ENCODE measurements at places on chromosomes 1 and 21.

GRCh38 chr1:156135930-156136871 lies 17.2 kb upstream of the SEMA4A start:
- no peak for DNase-seq

- DNase-seq = no peak
Observed at GRCh38 chr1:167554028-167554779, 642 bp upstream of the CREG1 start.

DNA sequence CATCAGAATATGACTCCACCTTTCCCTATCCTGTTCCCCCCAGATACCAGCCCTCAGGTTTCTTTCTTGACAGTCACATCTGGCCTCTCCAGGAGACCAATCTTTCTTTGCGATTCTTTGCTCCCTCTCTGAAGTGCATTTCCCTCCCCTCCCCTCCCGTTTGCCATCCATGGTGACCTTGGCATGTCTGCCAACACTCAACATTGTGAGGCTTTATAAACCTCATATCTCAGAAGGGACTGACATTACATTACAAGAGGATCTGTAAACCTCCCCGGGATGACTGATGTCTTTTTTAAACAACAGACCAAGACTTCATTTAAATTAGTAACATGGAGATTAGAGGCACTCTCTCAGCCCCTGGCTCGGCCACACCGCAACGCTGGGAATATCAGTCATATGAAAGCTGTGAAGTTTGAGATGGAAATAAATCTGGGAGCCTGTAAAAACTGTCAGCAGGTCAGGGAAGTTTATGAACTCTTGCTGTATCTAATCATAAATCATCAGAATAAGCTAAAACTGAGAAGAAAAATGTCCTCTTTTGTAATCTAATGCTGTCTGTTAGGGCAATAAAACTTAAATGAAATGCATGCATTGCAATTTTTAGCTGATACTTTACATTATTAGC lies 401.7 kb upstream of the PROX1 start:
- DNase-seq = no peak

- no peak for DNase-seq
Observed at GRCh38 chr1:19122668-19123067, 87.4 kb downstream of the UBR4 start.

GRCh38 chr1:208844158-208844557 lies 600.0 kb upstream of the PLXNA2 start:
- no peak for DNase-seq

DNA sequence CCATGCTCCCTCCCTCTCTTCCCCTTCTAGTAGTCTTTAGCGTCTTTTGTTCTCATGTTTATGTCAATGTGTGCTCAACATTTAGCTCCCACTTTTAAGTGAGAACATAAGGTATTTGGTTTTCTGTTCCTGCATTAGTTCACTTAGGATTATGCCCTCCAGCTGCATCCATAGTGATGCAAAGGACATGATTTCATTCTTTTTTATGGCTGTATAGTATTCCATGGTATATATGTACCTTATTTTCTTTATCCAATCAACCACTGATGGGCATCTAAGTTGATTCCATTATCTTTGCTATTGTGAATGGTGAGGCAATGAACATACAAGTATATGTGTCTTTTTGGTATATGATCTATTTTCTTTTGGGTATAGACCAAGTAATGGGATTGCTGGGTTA lies 38.3 kb upstream of the PALMD start:
- no peak for DNase-seq

- DNase-seq = no peak
Observed at GRCh38 chr1:226027538-226028217, 28.5 kb upstream of the SDE2 start.

DNA sequence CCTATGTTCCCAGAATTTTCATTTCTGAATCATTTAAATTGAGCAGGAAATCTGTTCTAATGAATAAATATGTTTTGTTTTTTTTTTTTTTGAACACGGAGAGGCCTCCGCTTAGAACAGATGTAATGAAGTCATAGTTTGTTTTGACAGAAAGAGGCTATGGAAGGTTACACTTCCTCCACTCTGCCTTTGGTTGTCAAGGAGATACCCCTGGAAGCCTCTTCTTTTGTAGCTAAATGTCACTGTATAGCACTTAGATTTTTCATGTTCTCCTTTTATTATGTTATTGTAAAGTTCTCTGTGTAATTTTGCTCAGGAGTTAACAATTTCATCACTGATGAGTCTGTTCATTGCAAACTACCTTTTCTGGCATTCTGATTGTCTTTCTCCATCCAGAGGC lies 22.7 kb upstream of the GNG12 start:
- no peak for DNase-seq

DNA sequence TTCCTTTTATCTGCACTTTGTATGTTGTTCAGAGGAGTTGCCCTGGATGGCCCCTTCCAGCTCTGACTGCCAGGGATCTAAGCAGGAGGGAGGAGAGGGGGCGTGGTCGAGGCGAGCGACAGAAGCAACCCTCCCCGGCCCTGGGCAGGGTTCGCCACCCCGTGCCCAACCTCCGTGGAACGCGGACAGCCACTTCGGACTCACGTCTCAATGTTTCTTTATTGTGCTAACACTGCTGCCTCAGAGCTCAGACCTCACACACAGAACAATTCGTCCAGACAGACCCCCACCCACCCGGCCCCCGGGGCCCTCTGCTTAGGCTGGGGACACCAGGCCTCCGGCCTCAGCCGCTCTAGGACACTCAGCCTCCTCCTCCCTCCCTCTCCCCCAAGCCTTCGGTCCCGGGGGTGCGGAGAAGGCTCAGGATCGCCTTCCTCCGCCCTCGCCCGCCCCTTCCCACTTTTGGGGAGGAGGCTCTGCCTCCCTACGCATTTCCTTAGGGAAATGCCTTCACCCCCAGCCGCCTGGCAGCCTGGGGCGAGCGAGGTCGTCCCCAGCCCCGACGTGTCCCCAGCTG lies 8.3 kb downstream of the VSIG8 start:
- no peak for DNase-seq

DNA sequence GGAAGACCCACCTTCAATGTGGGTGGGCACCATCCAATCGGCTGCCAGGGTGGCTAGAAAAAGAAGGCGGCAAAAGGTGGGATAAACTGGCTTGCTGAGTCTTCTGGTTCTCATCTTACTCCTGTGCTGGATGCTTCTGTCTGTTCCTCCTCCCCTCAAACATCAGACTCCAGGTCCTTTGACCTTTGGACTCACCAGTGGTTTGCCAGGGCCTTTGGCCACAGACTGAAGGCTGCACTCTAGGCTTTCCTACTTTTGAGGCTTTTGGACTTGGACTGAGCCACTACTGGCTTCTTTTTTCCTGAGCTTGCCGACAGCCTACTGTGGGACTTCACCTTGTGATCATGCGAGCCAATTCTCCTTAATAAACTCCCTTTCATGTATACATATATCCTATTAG lies 55.9 kb downstream of the VCAM1 start:
- no peak for DNase-seq

DNA sequence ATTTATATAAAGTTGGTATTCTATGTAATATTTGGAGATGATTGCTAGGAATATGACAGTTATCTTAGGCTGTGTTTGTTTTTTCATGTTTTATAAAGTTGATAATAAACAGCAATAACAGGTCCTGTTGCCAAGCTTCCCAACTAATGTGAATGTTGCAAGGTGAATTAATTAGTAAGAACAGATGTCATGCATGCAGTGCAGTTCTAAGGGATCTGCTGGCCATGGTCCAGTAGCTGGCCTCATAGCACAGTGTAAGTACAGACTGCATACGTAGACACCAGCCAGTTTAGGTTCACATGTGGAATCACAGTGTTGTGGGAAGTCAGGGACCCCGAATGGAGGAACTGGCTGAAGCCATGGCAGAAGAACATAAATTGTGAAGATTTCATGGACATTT lies 478.2 kb downstream of the NEGR1 start:
- no peak for DNase-seq

GRCh38 chr1:180560868-180561600 lies 2.3 kb downstream of the OVAAL start:
- no peak for DNase-seq

GRCh38 chr1:185694081-185694480 lies 40.1 kb upstream of the HMCN1 start:
- DNase-seq = no peak

DNA sequence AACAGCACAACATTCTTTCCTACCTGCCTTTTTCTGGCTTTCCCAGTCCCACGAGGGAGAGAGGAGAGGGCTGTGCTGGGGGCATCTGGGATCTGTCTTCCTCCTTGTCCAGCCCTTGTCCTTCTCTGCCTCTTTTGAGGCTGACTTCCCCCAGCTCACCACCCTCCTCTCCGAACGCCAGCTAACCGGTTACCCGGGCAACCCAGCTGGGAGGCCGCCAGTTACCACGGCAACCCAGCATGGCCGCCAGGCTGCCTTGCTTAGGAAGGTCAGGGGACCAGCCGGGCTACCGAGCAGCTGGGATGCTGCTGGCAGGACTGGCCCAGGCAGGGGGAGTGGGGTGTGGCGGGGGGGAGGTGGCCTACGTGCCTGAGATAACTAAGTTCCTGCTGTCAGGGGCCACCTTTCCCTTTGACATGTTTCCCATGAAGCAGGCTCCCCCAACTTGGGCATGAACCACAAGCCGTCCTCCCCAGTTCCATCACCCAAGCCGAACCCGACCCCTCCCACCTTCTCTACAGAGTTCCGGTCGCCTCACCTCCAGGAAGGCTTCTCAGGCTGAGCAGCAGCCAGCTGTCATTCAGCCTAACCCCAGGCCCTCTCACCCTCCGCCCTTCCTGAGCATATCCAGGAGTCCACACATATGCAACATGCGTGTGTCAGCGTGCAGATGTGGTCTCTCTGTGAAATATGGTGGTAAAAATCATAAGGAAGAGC lies 8.7 kb downstream of the PLEKHA6 start:
- DNase-seq = no peak

GRCh38 chr21:26099610-26100219 lies 70.9 kb downstream of the APP start:
- no peak for DNase-seq

DNA sequence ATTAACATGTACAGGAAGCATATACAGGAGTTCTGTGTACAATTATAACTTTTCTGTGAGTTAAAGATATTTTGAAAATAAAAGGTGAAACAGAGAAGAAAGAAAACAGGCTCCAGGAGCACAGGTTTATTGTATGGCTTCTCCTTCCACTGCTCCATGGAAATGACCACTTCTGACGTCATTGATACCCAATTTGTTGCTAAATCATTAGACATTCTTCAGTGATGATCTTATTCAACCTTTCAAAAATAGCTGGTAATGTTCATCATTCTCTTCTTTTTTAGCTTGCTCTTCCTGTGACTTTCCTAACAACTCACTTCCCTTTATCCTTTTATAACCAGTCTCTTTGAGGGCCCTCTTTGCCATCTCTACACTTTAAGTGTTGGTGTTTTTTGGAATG lies 77.8 kb downstream of the KCNK2 start:
- no peak for DNase-seq

DNA sequence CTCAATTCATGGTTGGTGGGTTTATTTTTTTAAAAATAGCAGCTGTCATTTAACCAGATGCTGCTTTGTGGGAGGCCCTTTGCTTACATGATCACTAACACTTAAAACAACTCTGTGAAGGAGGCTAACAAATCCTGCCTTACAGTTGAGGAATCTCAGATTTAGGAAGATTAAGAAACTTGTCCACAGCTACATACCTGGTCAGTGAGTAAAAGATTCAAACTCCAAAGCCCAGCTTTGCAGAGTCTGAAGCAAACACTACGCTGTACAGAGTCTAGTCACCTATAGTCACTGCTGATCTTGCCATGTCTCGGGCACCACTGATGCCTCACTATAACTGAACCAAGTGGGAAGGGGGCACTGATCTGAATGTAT lies 535.4 kb downstream of the SMYD3 start:
- DNase-seq = no peak

GRCh38 chr1:26887125-26887524 lies 3.0 kb downstream of the GPN2 start:
- no peak for DNase-seq

DNA sequence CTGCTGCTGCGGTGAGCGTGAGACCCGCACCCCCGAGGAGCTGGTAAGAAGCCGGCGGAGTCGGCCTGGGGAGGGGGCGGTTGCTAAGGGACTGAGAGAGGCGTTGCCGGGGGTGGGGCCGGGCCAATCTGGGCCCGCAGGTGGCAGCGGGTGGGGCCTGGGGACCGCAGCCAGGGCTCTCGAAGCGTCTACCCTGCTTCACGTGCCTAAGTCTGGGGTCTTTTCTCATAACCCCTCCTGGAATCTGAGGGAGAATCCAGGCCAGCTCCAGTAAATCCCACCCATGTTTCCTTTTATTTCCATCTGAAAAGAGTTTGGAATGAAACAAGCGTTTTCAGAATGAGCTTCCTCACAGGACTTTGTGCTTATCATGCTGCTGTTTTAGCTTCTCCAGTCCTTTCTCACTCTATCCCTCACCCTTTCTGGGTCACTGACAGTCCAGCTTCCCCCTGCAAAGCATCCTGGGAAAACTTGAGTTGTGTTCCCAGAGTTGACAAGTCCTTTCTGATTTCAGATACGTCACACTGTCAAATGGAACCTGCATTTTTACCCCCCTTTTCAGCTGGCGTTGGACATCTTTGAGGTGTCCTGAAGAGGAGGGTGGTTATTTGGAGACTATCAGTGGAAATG lies 431 bp downstream of the CLCN6 start:
- DNase-seq = no peak

- no peak for DNase-seq
Observed at GRCh38 chr1:5926686-5927435, 65.4 kb downstream of the NPHP4 start.

DNA sequence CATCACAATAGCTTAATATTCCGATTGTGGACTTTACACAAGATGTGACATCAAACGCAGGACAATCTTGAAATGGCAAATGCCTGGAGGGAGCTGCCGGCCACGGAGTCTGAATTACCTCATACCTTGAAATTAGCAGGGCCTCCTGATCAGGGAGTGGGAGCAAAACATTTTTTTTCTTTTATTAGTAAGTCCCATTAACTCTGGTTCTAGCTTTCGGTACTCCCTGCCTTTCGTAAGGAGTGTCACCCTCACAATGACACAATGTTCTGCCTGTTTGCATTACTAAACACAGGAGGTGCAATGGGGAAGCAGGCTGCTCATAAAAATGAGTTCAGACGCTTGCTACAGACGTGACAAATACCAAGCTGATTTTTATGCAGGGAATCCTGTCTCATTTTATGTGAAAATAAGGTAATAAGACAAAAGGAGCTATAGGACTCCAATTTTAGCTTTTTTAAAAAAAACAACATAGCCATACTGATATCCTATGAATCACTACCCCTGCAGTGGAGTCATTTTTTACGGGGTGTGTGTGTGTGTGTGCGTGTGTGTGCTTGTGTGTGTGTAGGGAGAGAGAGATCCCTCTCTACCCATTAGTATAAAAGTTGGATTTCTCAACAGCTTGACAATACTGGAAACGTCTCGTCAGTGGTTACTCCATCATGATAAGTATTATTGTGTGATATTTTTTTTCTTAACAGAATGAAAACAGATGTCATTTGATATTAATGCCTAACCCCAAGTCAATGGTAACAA lies 205.1 kb upstream of the RUNX1 start:
- no peak for DNase-seq

Data from activated T-helper 1 cell treated with Interleukin-2 at 50 U/mL for 16 hours (primary cell).